ENCODE measurements at places on chromosomes 1 and 21.

DNA sequence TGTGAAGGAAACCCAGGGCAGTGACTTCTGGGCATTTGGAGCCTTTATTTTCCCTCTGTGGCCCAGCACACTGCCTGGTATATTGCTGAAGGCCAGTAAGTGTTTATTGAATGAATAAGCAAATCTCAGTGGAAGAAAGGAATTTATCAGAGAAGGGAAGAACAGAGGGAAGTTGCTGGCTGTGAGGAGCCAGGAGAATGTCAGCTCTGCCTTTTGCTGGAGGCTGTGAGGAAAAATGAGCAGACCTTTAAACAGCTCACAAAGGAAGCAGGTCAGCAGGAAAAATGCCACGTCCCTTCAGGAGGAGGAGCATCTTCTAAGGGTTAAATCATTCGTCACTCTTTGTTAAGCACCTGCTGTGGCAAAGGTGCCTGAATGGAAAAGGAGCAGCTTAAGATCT is 75.9 kb downstream of the GIPC2 start:
- DNase-seq: no peak

GRCh38 chr1:221549815-221550214 is 192.1 kb downstream of the DUSP10 start:
- DNase-seq: no peak

GRCh38 chr1:198265073-198265661 is 108.4 kb downstream of the NEK7 start:
- DNase-seq: no peak

DNA sequence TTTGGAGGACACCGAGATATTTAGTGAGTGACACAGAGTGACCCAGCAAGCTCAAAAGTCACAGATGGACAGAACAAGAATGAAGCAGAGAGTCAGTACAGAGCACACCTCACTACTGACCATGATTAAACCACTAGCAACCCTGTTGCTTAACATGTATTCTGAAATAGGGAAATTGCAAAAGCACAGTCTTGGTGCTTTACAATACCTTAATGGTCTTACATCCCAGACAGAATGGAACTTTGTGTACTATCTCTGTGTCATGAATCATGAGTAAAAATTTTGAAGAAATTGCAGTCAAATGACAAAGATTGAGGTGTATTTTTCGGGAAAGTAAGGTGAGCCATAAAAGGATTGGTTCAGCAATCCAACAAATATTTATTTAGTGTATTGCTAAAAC is 2.7 kb upstream of the SAMSN1 start:
- no peak for DNase-seq

DNA sequence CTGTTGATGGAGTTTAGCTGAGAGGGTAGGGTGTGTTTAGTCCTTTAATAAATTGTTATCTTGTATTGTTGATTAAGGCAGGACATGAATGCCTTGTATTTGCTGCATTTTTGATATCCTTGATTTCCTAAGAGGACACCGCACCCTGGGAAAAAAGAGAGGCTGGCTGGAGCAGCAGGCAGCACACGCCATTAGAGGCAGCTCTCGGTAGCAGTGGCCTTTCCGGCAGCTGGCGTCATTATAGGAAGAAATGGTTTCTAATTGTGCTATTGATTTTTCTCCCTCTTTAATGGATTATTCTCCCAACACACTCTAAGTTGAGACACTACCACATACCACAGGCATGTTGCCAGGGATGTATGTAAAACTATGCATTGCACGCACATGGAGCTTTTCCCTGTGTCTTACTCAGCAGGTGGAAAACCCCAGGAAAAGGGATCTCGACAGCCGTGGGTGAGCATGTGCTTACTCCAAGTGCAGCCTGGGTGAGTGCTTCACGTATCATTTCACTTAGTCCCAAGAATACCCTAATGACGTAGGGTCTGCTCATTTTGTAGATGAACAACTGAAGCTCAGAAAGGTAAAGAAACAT is 440.4 kb upstream of the RUNX1 start:
- no peak for DNase-seq

GRCh38 chr1:168506204-168506819 is 37.5 kb downstream of the XCL2 start:
- DNase-seq: no peak

DNA sequence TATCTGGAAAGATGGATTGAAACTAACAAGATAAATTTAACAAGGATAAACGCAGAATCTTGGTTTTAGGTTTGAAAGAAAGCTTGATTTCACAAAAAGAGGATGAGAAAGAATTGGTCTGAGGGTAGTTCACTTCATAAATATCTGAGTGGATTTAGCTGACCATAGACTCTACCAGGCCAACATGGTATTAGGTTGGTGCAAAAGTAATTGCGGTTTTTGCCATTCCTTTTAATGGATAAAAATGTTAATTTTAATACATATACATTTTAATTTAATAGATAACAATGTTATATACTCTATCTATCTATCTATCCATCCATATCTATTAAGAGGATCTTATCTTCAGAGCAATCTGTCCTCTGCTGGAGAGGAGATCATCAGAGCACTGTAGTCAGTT is 70.2 kb upstream of the PLXNA2 start:
- no peak for DNase-seq

GRCh38 chr21:39533545-39534380 is 79.0 kb upstream of the B3GALT5 start:
- DNase-seq: no peak

DNA sequence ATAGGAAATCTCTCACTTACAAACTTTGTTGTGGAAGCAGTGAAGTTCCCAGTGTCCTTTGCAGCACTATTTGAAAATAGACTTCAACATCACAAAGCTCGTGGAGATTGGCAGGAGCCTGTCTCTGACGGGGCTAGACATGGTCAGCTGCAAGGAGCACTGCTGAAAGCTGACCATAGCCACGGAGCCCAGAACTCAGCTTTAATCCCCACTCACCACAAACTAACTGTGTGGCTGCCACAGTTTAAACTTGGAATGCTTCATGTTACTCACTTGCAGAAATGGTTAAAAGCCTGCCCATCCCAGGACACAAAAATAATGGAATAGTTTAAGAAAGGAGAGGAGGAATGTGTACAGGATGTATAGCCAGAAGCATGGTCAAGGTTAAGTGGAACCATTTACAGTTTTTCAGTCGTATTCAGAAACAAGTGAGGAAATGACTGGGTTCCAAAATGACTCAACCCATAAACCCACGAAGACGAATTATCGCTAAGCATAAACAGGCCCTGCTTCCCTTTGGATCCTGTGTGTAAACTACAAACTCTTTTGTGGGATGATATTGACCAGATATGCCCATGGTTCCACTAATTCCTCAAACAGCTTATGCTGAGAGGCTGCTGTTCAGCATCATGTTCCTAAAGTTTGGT is 18.2 kb downstream of the DNALI1 start:
- no peak for DNase-seq

- DNase-seq: no peak
Observed at GRCh38 chr1:221331273-221332183, 410.4 kb downstream of the DUSP10 start.

GRCh38 chr1:215256936-215257679 is 174.6 kb downstream of the KCNK2 start:
- no peak for DNase-seq

- no peak for DNase-seq
Observed at GRCh38 chr1:96837057-96837780, 115.6 kb downstream of the PTBP2 start.

GRCh38 chr1:42231253-42231652 is 66.7 kb upstream of the GUCA2A start:
- no peak for DNase-seq

DNA sequence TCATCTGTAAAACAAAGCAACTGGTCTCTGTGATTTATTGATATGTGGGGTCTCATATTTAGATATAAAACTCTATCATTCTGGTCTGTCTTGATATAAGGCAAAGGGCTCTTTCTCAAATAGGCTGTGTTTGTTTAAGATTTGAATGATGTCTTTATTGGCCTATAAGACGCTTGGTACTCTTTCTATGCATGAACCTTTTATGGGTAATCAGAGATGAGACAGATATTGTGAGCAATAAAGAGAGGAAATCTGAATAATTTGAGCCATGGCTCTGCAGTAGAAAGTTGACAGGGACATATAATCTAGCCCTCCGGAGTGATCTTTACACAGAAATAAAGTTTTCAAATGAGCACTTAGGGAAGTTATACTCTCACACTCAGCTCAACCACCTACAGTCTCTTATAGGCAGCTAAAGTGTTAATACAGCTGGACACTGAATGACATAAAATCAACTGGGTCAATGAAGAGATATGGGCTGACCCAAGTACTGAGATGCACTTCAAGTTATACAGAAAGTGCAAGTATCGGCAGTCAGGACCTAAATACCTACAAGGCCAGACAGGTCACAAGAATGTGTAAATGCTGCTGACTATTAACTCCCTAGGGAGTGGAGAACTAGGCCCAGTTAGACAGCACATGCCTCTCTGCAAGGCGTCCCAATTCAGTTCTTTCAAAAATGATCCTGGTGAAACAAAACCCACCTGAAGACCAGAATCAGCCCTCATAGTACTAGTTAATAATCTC is 111.0 kb downstream of the PTPN14 start:
- DNase-seq: no peak

DNA sequence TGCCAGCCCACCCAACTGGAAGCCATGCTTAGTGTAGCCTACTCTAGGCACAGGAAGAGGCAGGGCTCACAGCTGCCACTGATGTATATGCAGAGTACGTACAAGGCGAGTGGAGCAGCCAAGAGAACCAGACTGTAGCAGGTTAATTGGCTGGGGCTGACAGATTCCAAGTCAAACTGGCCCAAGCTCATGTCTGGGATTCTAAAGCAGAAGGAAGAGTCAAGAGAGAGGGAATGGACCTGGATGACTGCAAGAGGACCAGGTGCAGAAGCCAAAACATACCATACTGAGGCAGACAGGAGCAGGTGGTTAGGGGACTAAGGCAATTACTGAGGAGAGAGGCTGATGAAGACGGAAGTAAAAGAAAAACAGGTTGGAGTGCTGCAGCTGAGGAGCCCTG is 51.3 kb upstream of the LRRN2 start:
- DNase-seq: no peak

DNA sequence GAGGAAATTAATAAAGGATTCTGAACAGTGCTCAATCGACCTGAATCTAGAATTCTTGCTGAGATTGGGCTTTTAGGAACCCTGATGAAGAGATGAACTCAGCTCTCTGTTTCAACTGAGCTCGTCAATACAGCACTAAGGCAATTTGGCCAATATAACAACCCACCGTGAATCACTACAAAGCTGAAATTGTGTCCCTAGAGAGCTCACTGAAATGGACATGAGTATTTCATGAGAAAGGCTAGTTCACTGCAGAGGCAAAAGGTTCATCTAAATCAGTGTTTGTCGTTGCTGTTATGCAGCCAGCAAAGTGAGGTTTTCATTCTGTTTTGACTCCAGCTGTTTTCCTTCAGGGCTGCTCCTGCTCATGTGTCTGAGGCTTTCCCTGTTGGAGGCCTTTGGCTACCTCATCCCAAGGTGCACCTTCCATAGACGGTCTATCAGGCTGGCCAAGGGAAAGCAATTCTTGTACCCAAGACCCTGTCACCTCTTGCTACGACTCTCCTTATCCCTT is 83.5 kb downstream of the URB2 start:
- no peak for DNase-seq

GRCh38 chr1:23810818-23811540 is 10.4 kb upstream of the GALE start:
- DNase-seq: peak; percentile 60

DNA sequence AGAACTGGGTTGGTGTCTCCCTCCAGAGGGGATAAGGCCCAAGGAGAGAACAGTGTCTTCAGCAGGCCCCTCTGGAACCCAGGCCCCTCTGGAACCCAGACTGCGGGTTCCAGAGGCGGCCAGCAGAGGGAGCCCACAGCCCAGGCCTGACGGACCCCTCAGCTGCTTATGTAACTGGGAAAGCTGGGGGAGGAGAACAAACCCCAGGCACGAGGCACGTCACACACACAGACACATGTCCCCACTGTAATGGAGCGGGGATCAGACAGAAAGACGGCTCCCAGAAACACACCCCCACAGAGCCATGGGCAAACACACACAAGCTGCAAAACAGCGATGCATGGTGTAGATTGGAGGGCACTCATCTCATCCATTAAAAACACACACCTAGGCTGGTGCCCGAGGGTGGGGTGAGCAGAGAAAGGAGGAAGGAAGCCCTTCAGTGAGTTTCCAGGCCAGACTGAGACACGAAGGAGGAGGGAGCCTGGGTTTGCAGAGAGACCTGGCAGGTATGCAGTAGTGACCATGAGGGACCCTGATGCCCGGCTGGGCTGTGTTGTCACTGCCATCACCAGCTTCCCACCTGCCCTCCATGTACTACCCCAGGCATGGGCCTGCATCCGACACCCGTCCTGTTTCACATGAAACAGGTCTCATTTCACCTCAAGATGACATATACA is 2.8 kb upstream of the IGSF8 start:
- DNase-seq: peak; percentile 59

GRCh38 chr1:8424539-8425116 is 106.7 kb downstream of the SLC45A1 start:
- DNase-seq: no peak

- DNase-seq: peak; percentile 49
Observed at GRCh38 chr1:39575191-39576015, 1.2 kb downstream of the PABPC4 start.

DNA sequence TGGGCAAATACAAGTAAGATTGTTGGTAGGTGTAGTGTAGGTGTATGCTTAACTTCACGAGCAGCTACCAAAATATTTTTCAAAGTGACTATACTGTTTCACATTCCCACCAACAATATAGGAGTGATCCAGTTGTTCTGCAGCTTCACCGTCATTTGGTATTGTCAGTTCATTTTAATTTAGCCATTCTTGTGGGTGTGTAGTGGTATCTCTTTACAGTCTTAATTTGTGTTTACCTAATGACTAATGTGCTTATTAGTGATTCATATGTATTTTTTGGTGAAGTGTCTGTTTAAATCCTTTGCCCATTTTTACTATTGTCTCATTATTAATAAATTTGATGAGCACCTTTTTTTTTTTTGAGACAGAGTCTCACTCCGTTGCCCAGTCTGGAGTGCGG is 35.4 kb downstream of the RCSD1 start:
- no peak for DNase-seq

DNA sequence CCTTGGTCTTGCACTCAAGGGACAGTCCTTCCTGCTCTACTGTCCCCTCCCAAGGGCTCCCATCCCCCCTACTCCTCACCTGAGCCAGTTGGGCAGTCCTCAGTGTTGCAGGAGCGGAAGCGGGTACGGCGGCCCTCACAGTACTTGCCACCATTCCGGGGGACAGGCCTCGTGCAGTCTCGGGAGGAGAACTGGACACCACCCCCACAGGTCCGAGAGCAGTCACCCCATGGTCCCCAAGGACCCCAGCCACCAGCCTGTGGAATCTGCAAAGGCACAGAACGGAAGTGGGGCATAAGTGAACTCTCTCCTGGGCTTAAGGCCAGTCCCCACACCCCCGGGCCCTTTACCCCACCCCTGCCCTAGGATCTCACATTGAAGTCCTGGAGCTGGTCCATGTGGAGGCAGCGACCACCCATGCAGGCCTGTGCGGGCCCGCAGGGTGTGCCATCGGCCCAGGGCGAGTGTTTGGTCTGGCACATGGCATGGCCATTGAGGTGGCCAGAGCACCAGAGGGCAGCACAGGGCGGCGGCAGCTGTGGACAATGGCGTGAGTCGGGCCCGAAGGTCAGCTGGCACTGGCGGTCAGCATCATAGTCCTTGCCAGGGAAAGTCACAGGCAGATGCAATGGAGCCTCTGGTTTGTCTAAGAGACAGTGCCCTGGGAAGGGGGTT is 5.2 kb downstream of the ADAMTS4 start:
- DNase-seq: no peak

- no peak for DNase-seq
Observed at GRCh38 chr1:206713910-206714312, 29.2 kb downstream of the MAPKAPK2 start.

GRCh38 chr1:12147201-12147701 is 19.5 kb upstream of the TNFRSF1B start:
- DNase-seq: no peak

GRCh38 chr1:224329484-224329841 is 509 bp downstream of the NVL start:
- DNase-seq: no peak

Data from effector memory CD8-positive, alpha-beta T cell (primary cell).